RPMI7951 (cell line): ENCODE measurements at places on chromosomes 16 and 17.

- DNase-seq: no peak
Observed at GRCh38 chr16:89044418-89045180, 49.1 kb upstream of the ACSF3 start.

DNA sequence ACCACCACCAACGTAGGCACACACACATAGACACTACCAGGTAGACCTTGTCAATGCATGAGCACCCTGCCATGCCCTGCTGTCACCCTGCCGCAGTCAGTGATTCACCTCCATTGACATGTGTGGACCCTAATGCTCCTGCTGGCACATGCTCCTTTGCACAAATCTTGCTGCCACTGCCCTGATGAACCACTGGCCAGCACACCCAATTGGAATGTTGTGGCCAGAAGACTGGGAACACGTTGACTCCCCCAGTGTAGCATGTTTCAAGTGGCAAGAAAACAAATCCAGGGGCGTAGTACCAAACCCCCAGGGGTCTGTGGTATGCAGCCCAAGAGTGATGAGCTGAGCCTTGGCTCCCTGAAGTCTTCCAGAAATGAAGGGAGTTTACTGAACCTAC lies 486.4 kb upstream of the KIF2B start:
- DNase-seq: no peak

- no peak for DNase-seq
Observed at GRCh38 chr17:50774225-50774803, 7.0 kb upstream of the ANKRD40CL start.

DNA sequence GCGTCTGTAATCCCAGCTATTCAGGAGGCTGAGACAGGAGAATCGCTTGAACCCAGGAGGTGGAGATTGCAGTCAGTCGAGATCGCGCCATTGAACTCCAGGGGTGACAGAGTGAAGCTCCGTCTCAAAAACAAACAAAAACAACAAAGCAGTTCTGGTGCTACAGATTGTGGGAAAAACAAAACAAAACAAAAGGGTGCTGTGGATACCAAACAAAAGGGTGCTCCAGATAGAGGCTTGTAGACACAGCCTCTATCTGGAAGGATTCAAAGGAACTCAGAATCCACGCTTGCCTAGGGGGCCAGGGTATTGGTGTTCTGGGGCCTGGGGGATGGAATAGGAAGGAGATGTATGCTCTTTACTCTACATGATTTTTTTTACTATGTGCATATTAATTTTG lies 2.5 kb downstream of the MYLK3 start:
- no peak for DNase-seq

DNA sequence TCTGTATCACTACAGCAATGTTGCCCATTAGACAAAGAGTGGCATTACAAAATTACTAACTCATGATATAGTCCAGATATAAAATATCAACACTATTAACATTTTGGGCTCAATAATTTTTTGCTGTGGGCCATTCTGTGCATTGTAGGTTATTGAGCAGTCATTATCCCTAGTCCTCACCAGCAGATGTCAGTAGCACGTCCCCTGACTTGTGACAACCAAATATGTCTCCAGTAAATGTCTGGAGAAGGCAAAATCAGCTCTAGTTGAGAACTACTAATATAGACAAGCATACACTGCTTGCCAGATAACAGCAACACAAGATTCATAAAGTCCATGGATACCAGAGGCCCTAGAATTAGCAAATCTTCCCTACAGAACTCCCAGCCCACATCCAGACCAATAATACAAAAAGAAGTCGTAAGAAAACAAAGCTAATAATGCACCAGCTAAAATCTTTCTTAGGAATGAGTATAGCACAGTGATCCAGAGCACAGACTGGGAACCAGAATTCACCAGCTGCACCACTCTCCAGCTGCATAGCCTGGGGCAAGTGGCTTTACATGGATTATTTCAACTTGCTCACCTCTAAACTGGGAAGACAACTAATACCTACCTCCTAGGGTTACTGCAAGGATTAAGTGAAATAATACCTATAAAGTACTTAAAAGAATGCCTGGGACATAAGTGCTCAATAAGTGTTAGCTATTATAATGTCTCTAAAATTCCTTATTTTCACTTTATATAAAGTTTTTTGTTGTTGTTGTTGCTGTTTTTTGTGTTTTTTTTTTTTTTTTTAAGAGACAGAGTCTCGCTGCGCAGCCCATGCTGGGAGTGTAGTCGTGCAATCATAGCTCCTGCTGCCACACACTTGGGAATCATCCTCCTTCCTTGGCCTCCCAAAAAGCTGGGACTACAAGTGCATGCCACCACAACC lies 23.7 kb downstream of the HELZ start:
- DNase-seq: peak; percentile 41

GRCh38 chr16:3012246-3012645 lies 477 bp upstream of the CLDN9 start:
- DNase-seq: no peak

DNA sequence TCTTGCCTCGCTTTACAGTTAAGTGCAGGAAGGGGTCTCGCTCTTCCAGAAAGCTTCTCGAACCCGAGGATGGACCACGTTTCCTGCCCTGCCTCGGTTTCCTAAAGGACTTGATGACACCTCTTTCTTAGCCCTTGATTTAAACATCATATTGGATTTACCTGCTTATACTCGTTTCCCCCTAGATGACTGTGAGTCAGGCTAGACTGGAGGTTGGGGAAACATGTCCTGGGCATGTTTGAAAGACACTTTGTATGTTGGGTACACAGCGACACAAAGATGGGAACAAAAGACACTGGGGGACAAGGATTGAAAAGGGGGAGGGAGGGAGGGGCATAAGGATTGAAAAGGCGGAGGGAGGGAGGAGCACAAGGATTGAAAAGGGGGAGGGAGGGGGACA lies 30.0 kb downstream of the SDK2 start:
- no peak for DNase-seq

GRCh38 chr17:47239967-47240651 lies 13.5 kb upstream of the ITGB3 start:
- peak; percentile 99 for DNase-seq

- no peak for DNase-seq
Observed at GRCh38 chr17:46010597-46011186, 11.6 kb downstream of the STH start.

DNA sequence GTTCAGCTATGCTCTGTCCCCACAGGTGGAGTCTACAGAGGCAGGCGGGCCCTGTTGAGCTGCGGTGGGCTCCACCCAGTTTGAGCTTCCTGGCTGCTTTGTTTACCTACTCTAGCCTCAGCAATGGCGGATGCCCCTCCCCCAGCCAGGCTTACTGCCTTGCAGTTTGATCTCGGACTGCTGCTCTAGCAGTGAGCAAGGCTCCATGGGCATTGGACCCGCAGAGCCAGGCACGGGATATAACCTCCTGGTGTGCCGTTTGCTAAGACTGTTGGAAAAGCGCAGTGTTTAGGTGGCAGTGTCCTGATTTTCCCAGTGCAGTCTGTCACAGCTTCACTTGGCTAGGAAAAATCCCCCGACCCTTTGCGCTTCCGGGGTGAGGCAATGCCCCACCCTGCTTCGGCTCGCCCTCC lies 89.1 kb downstream of the BCAS3 start:
- no peak for DNase-seq

- DNase-seq: peak; percentile 86
Observed at GRCh38 chr17:77129568-77130301, 11.0 kb upstream of the SEC14L1 start.

- no peak for DNase-seq
Observed at GRCh38 chr16:13390093-13390985, 488.9 kb downstream of the SHISA9 start.

DNA sequence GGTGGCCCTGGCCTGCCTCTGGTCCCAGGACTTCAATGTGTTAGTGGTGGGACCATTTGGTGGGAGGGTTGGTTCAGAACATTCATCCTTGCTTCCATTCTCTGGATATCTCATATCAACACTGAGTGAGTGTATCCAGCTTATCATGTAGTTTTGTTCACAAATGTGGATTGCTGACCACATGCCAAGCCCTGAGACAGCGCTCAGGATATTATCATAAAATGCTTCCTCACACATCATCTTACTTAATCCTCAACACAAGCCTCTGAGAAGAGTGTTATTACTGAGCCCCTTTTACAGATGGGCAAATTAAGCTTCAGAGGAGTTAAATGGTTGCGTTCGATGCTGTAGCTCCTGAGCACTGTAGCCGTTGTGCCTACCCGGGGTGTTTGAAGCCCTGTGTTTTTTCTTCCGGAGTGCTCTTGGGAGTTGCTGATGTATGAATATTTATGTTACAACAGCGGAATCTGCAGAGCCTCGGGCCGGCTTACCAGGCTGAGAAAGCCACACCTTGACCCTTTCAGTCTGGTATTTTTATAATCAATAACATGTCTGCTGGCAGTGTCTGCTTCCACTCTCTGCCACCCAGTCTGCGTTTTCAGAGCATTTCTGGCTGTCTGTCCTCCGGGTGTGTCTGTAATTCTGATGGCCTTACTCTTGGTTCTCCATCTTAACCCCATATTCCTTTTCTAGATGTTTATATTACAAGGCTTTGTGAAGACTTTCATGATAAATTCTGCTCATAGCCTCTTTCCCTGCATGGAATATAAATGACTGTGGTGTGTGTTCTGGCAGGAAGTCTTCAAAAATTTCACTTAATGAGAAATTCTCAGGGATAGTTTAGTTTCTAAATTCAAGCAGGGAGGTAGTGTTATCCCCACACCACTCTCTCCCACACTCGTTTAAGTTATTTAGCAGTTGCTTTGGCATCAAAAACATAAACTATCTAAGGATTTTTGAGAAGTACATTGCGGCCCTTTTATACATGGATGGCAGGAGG lies 2.9 kb downstream of the GLP2R start:
- no peak for DNase-seq

GRCh38 chr17:64772845-64773299 lies 110.8 kb upstream of the SMURF2 start:
- DNase-seq: no peak

- DNase-seq: no peak
Observed at GRCh38 chr16:84842516-84843148, 22.8 kb downstream of the CRISPLD2 start.

DNA sequence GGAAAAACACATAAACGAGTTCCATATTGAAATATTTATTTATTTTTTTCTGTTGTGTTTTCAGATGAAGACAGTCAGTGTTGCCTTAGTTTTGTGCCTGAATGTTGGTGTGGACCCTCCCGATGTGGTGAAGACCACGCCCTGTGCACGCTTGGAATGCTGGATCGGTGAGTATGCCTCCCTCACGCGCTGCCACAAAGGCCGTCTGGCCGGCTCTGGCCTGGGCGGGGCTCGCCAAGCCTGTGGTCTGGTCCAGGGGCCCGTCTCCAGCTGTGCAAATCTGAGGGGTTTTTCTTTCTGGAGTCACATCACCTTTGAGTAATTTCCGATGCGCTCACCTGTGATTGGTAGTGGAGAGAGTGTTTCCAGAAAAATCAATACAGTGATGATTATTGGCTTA lies 81.0 kb downstream of the RPTOR start:
- no peak for DNase-seq

- DNase-seq: no peak
Observed at GRCh38 chr17:3808701-3809100, 7.7 kb upstream of the ITGAE start.

GRCh38 chr16:10218490-10219206 lies 36.4 kb upstream of the GRIN2A start:
- no peak for DNase-seq

DNA sequence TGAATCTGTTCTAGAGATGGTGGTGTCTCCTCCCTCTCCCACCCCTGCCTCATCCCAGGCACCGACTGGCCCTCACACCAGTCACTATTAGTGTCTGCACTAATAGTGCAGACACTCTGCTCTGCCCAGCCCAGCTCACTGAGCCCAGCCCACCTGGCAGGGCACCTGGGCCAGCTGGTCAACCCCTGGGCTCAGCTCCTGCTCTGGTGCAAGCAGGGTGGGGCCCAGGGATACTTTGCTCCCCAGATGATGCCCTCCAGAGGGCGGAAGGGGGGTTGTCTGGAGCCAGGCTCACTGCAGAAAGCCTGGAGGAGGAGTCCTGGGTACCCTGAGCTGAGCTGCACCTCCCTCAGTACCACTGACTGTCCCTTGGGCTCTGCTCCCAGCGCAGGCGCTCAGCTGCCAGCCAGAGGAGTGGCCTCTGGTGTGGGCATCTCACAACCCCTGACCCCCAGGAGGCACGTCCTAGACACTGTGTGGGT lies 14.5 kb downstream of the RAB11FIP4 start:
- DNase-seq: no peak

DNA sequence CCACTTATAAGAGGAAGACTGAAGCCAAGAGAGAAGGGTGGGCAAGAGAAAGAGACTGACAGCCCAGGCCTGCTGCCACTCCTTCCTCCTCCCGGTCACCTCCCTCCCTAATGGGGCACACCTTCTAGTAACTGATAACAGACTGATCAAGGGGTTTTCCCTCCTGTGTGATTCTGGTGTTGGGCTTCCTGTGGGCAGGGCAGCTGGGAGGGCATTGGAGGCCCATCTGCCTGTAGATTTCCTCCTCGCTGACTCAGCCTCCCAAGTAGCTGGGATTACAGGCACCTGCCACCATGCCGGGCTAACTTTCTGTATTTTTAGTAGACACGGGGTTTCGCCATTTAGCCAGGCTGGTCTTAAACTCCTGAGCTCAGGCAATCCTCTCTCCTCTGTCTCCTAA lies 16.2 kb downstream of the CA4 start:
- DNase-seq: no peak

- DNase-seq: no peak
Observed at GRCh38 chr17:73466704-73467433, 155.1 kb upstream of the CDC42EP4 start.

DNA sequence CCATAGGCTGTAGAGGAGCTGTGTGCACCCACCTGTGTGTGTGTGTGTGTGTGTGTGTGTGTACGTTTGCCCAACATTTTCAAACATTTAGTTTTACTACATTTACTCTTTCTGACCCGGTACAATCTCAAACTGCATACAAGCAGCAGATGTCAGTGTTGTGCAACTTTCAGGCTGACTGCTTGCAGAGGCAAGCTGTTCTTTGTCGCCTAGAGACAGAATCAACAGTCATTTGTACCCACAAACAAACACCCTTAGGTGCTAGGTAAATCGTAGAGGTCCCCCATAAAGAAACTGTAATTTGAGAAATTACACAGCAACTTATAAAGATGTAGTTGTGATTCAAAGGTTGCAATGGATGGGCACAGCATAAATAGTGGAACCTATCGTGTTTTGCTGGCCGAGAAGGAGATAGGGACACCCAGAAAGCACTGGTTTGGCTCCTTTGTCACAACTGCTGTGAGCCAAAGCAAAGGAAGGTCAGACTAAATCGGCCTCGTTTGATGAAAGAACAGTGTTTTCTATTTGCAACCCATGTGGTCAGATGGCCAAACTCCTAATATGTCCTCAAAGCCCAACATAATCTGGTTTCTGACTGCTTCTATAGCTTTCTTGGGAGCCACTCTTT lies 478.4 kb downstream of the TOX3 start:
- DNase-seq: peak; percentile 21

GRCh38 chr16:56603589-56603988 lies 4.8 kb upstream of the MT2A start:
- DNase-seq: peak; percentile 64

GRCh38 chr16:46658925-46659324 lies 30.1 kb downstream of the VPS35 start:
- DNase-seq: no peak

GRCh38 chr17:82121246-82121645 lies 23.2 kb upstream of the FASN start:
- no peak for DNase-seq

- no peak for DNase-seq
Observed at GRCh38 chr17:32831223-32831622, 45.7 kb downstream of the MYO1D start.
